HCT116 (cell line): ENCODE measurements at places on chromosomes 12 and 14.

- no peak for DNase-seq
Observed at GRCh38 chr14:91419044-91419397, 1.4 kb upstream of the CCDC88C start.

DNA sequence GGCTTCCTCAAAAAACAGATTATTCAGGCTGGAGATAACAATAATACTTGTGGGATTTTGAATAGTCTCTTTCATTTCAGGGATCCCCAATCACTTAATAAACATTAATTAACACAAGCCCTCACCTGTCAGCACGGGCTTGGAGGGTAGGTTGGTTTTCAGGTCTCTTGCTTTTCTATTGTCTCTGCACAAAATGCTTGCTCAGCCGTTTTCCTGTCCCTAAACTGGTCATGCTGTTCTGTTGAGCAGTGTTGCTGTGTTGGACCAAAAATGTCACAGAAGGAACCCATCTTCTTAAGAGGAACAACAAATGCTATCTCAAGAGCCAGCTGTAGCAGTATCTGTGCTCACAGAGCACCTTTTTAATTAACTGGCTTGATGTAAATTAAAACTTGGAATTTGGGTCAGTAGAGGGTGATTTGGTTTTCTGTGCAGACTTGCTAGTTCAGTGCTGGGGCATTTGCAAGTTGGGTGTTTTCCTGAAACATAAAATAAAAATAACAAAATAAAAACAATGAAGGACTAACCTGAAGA, 231.8 kb upstream of the CRY1 start:
- DNase-seq: no peak

DNA sequence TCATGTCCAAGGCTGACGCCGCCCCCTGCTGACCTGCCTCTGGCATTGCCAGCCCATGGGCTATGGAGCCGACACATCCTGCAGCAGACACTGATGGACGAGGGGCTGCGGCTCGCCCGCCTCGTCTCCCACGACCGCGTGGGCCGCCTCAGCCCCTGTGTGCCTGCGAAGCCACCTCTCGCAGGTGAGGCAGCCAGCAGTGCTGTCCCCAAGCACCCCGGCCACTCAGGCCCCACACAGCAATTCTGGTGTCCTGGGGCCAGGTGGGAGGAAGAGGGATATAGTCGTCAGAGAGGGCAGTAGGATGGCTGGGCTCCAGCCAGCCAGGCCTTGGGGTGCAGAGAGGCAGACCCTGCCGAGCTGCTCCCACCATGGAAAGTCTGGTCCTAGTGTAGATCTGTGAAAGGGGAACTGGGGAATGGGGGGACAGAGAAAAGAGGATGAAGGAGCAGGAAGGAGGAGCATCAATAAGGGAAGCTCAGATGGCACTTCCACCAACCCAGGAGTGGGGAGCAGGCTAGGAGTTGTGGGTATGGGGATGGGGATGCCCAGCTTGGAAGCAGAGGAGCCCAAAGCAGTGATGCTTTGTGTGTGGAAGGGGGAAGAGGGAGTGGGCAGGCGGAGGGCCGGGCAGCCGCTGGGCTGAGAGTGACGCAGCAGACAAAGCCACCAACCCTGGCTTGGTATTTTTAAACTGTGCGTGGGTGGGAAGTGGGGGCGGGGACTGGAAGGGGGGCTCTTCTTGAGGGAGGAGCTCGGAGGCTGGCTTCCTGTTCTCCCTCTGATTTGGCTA, 4.7 kb downstream of the NAB2 start:
- no peak for DNase-seq

GRCh38 chr14:64698903-64699302, 5.3 kb upstream of the PLEKHG3 start:
- no peak for DNase-seq

GRCh38 chr14:74592476-74593201, 19.4 kb downstream of the LTBP2 start:
- DNase-seq: no peak

DNA sequence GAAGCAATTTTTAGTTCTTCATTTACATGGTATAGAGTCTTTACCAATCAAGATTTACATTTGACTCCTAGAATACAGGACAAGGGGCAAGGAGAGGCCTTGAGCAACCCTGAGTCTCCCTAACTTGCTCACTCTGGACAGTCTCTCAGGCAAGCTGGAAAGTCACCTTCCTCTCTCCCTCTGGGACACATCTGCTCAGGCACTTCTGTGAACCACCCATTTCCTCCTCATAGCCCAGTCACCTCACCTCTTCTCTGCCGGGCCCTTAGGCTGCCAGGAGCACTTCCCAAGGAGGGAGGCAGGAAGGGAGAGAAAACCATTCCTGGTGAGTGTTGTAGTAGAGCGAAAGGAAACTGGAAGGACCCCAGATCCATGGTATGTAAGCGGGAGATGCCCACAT, 202.8 kb downstream of the TTC7B start:
- DNase-seq: no peak
